ENCODE measurements at places on chromosomes 2 and 18.

- no peak for DNase-seq
These were observed 151.8 kb upstream of the SERPINE2 start for GRCh38 chr2:224190936-224191270.

- DNase-seq = no peak
These were observed 586.7 kb downstream of the CCDC85A start for GRCh38 chr2:56770490-56770889.

- DNase-seq = no peak
These were observed 68.9 kb downstream of the EPAS1 start for GRCh38 chr2:46365913-46366667.

DNA sequence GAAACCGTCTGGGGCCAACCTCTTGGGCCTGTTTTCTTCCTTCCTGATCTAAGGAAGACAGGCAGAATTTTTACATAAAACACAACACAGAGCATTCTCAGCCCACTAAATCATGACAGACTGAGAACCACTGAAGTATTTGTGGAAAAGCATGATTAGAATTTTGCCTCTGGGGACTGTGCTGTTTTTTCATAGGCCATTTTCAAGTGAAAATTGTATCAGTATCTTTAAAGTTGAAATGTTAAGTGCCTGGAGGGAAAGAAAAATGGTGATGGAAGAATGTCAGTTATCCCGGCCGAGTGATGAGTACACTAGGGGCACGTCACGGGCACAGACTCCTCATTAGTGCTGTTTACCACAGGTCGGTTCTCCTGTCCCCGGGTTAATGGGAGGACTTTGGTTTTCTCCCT is 36.9 kb downstream of the EHD3 start:
- no peak for DNase-seq

DNA sequence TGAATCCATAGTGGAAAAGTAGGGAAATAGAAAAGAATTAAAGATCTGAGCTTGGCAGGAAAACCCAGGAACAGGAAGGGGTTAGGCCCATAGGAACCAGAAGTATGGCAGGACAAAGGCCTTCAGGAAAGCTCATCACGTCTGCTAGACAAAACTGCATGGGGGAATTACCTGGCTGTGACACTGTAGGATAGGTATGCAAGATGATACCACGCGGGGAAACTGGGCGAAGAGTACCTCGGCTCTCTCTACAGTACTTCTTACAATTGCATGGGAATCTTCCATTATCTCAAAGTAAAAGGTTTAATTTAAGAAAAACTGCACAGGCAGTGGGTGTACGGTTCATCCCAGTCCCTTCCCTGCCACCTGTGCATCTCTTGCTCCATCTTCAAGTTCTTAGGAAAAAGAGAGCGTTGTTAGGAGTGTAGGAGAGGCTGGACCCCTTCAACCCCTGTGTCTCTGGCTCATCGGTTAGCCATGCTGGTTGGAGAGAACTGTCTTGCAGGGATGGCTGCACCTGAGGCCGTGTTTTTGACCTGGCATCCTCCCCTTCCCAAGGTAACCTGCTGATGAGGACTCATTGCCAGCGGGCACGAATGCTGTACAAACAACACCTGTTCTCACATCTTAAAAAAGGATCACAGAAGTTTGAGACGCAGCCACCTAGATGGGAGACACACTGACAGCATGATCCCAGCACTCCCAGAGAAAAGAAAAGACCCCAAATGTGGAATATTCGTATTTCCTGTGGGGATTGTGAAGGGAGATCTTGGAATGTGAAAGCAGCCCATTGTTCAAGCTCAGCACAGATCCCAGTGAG is 120.5 kb upstream of the COPS8 start:
- no peak for DNase-seq

DNA sequence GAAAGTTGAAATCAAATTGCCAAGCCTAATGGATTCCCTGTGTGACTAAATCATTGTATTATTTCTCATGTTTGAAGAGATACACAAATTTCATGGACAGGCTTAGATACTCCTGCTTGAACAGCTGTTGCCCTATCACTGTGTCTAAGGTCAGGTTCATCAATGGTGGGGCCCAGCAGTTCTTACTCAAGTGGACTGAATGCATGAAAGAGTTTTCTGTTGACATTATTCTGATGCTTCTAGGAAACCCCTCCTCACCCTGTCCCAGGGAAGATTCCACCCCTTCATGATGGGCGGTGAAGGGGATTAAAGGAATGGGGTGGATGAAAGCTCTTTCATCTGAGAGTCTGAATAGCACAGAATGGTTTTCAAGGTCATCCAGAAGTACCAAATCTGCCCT is 148.8 kb downstream of the INO80D start:
- no peak for DNase-seq

DNA sequence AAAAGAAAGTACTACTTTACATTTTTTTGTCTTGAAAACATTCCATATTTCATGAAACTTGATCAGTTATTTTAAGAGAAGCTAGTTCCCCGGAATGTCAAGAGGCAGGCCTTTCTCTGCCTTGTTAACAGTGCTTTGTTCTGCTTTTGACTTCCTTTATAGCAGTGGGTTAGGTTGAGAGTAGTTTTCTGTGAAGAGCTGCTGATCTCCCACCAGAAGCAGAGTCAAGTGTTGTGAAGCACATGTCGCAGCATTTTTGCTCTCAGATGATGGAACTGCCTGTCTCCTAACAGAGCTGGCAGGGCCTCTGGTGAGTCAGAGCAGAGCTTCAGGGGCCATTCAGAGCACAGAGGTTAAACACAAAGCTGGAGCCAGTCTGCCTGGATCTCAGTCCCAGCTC is 871.8 kb downstream of the SLC4A3 start:
- peak; percentile 17 for DNase-seq

- no peak for DNase-seq
These were observed 755.5 kb downstream of the RNF144A start for GRCh38 chr2:7672685-7673071.
